Upper lobe of left lung (tissue), 6 donors: ENCODE measurements at places on chromosomes 4 and X.

DNA sequence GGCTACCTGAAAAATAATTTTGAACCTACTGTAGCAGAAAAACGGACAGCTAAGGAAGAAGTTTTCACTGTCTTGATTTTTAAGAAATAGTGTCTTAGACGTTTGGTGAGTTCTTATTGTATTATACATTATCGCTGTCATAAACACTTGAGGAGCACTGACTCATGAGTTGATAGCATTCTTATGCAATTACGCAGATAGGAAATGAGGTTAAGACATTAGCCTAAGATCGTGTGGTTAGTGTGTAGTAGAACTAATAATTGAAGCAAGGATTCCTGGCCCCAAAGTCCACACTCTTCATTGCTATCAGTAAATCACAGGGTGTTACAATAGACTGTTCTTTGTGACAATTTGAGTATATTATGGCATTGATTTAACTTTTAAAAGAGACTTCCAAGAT is 238.1 kb downstream of the ARAP2 start:
- no peak for DNase-seq

DNA sequence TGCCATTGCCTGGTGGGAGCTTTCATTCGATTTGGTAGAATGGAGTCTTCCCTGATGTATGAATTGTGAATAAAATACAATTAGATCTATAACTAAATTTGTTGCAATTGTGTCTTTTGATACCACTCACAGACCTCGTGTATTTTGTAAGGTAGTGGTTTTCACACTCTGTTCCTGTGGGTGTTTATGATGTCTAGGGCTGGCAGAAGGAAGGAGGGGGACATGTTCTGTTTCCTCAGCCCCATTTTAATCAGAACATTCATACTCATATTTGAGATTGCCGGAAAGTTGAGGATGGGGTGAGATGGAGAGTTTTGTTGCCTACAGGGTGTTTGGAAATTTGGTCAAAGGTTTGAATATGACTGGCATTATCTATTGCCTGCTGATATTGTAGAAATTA is 42.9 kb downstream of the PTTG2 start:
- no peak for DNase-seq

DNA sequence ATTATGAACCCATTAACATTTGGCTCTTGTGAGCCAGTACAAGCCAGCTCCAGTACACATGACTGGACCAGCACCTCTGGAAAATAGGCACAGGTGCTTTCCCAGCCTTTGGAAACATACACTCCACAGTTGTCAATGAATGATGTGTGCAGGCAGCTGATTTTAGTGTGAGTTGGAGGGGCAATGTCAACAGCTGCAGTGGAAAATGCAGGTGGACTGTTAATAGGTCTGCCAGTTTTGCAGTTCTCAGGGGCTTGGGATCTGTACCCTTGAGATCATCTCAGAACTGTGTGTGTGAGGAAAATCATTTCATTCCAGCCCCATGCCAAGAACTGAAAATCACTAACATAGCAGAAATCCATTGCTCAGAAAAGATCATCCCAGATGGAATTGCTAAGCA is 81.7 kb upstream of the CHRDL1 start:
- no peak for DNase-seq

- DNase-seq, result no peak
Measured at GRCh38 chrX:40849906-40850823, 114.8 kb upstream of the MED14 start.

DNA sequence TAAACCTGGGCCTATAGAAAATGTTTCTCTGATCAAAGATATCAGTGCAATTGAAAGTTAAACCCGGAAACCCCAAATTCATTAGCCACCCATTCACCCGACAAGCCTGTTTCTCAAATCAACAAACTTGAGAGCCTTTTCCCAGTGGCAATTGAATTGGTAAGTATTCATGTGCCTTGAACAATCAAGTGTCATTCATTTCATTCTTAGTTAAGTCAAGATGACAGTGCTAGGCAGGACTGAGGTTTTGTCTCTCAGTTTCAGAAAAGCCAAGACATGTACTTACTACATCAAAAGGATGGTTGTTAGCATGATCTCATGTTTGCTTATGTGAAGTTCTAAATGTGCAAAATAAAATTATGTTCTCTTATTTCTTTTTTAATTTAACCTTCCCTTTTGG is 32.3 kb downstream of the CC2D2A start:
- no peak for DNase-seq

DNA sequence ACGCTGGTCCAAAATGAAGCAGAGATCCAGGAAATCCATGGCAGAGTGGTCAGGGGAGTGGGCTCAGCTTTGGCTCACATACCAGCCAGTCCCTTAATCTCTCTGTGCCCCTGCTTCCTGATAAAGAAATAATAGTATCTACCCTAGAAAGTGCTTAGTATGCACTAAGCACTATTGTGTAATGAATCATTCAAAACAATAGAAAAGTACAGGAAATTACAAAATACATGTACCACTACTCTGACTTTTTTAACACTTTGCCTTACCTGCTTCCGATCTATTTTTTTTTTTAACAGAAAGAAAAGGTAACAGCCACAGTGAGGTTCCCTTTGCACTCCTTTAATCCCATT is 49.9 kb downstream of the TBC1D9 start:
- DNase-seq, result no peak

- no peak for DNase-seq
Measured at GRCh38 chrX:113059714-113060113, 219.1 kb upstream of the AMOT start.

GRCh38 chr4:48546336-48546735 is 56.3 kb downstream of the ZAR1 start:
- DNase-seq, result no peak

- DNase-seq, result no peak
Measured at GRCh38 chrX:101750744-101751143, 91.1 kb upstream of the ARMCX2 start.

- peak; percentile 71 for DNase-seq
Measured at GRCh38 chr4:158811704-158812103, 42.9 kb downstream of the FNIP2 start.

GRCh38 chrX:156001001-156001666 is 3.6 kb downstream of the IL9R start:
- DNase-seq, result no peak

DNA sequence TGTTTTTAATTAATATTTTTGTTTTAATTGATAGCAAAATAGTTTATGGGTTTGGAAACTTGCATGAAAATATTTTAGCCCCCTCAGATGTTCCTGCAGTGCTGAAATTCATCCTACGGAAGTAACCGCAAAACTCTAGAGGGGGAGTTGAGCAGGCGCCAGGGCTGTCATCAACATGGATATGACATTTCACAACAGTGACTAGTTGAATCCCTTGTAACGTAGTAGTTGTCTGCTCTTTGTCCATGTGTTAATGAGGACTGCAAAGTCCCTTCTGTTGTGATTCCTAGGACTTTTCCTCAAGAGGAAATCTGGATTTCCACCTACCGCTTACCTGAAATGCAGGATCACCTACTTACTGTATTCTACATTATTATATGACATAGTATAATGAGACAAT is 40.4 kb downstream of the MAP7D3 start:
- DNase-seq, result no peak

- no peak for DNase-seq
Measured at GRCh38 chr4:83025563-83025962, 9.4 kb upstream of the COPS4 start.

DNA sequence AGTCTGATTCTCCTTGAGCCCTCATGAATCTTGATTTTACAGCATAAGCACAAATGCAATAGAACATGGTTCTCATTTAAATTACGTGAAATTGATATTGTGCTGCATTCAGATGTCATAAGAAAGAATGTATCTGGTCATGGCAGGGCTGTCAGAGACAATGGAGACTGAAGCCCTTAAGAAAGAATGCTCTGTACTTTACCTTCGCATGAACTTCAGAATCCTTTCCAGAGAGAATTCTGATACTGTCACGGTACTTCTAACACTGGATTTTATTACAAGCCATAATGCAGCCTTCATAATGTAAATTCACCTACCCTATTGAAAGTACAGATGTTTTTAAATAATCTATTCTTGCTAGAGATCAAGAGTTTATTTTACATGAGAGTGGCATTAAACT is 677.9 kb upstream of the ADGRL3 start:
- no peak for DNase-seq

- no peak for DNase-seq
Measured at GRCh38 chrX:24990535-24990934, 25.2 kb downstream of the ARX start.

DNA sequence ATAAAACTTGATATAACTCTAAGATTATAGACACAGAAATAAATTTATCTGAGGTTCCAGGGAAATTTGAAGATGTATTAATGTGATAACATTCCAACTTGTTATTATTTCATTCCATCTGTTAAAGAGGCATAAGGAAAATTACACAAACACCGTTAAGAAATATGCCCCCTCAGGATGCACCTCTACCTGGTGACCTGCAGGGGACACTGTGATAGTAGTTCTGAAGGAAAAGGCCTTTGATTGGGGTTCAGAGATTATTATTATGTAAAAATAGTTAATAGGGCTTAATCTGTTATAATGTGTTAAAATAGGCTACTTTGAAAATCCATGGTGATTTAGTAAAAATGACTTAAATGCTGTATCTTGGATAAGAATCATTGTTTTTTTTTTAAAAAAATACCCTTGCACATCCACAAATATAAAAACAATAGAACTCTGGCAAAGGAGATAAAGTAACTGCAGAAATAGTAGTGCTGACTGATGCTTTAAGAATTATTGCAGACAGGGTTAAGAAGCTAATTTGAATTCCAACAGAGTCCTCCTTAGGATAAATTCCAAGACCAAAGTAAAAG is 6.1 kb upstream of the ABRAXAS1 start:
- no peak for DNase-seq

GRCh38 chrX:115562480-115562847 is 1.5 kb downstream of the PLS3 start:
- DNase-seq, result no peak

DNA sequence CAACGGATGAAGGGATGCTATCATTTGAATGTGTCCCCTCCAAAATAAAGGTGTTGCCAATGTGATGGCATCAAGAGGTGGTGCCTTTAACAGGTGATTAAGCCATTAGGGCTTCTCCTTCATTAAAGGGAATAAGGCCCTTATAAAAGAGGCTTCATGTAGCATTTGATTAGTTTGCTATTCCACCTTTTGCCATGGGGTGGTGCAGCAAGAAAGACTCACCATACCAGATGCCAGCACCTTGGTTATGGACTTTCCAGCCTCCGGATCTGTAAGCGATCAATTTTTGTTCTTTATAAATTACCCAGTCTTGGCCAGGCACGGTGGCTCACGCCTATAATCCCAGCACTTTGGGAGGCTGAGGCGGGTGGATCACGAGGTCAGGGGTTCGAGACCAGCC is 7.9 kb upstream of the SLC25A43 start:
- no peak for DNase-seq

DNA sequence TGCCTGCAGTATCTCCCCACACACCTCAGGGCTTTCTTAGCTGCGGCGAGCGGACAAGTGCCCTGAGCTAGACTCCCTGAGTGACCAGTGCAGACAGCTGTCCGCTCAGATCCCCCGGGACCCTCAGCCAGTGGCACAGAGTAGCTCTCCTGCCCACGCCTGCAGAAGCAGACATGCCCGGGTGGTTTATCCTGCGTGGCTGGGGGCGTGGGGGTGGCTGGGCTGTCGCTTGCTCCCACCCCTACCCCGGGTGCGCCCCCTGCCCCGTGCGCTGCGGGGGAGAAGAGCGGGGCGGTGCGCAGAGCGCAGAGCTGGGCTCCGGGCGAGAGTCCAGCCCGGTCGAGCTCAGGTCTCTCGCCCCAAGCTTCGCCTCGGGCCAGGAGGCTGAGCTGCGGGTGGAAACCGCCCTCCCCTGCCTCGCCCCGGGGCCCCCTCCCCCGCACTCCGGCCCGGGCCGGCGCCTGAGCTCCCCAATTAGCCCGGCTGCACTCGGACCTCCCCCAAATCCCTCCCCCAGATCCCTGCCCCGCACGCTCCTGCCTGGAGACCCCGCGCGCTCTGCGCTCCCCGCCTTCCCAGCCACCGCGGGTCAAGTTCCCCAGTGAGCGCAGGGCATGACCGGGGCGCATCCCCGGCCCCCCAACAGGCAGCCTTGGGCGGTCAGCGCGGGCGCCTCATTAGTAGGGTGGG is 11.7 kb upstream of the SHOX start:
- peak; percentile 64 for DNase-seq

DNA sequence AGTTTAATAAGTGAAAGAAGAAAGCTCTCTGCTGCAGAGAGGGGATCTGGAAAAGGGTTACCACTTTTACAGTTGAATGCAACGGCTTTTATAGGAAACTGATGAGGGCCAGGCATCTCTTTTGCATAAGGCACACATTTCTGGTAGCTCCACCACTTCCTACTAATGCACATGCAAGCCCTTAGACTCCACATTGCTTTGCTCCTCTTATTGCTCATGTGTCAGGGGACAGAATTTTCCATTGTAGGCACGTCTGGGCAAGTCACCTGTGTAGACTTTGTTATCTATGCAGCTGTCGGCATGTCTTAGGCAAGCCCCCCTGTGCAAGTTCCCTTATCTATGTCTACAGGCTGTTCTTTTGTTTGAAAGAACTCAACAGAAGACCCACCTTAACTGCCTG is 294.6 kb upstream of the STS start:
- DNase-seq, result no peak

DNA sequence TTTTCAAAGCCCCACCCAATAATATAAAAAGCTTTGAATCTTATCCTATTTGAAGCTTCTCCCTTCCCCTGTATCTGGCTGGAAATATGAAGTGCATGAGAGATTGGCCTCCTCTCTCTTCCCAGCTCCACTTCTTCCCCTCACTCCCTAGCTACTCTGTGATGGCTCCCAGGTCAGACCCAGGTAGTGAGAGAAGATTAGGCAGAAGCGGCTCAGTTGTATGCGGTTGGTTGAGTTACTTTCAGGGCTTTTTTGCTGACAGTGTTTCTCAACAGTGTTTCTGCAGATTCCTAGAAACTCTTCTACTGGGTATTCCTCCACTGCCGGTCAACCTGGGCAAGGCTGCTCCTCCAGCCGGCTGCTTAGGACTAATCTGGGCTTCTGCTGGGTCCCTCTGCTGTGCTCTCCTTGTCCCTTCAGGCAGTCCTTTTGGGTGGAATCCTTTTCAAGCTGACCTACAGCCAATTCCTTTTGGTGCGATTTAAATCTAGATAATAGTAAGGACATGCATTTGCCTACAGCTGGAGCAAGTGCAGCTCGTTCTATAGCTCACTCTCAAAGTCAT is 87.4 kb upstream of the SLC7A11 start:
- no peak for DNase-seq

DNA sequence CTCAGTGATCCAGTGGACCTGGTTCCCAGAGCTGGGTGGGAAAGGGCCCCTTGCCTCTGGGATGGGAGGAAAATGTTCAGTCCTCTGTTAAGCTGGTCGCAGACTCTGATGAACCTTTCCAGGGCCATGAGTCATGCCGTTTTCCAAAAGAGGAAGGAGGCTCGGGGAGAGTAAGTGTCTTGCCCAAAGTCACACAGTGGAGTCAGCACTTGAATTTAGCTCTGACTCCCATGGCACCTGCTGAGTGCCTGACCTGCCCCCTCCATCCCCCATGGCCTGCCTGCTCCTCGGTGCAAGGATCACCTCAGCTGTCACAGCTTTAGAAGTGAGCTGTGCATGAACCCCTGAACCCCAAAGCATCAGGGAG is 14.0 kb upstream of the KIAA0232 start:
- peak; percentile 46 for DNase-seq

GRCh38 chrX:125333583-125333982 is 13.9 kb downstream of the TEX13C start:
- no peak for DNase-seq

- DNase-seq, result peak; percentile 12
Measured at GRCh38 chr4:921830-922331, 10.2 kb downstream of the GAK start.

GRCh38 chr4:71304289-71304850 is 34.5 kb upstream of the SLC4A4 start:
- no peak for DNase-seq

GRCh38 chr4:24794916-24795665 is at the start of gene SOD3:
SOD3 (plus strand) TSS chr4:24795573; CDS start chr4:24799522, 3,949 bp downstream.
- DNase-seq, result peak; percentile 92
